CD4-positive, alpha-beta T cell treated with Interleukin-6 for 4 hours (primary cell): ENCODE measurements at places on chromosomes 1 and 21.

- DNase-seq, result no peak
Observed at GRCh38 chr21:16978309-16978895, 534.4 kb upstream of the CXADR start.

- DNase-seq, result no peak
Observed at GRCh38 chr1:10401281-10401680, 2.4 kb downstream of the PGD start.

DNA sequence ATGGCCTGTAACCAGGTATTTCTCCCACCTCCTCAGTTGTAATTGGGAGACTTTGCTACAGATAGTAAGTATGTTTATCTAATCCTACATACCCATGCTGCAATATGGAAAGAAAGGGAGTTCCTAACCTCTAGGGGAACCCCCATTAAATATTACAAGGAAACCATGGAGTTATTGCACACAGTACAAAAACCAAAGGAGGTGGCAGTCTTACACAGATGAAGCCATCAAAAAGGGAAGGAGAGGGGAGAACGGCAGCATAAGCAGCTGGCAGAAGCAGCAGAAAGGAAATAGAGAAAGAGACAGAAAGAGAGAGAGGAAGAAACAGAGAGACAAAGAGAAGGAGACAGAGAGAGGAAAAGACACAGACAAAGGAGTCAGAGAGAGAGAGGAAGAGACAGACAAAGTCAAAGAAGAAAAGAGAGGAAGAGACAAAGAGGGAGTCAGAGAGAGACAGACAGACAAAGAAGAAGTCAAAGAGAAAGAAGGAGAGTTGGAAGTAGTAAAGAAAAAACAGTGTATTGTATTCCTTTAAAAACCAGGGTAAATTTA lies 142.9 kb downstream of the FASLG start:
- DNase-seq, result no peak

GRCh38 chr1:247111259-247111699 lies 7.1 kb upstream of the ZNF669 start:
- DNase-seq, result no peak

DNA sequence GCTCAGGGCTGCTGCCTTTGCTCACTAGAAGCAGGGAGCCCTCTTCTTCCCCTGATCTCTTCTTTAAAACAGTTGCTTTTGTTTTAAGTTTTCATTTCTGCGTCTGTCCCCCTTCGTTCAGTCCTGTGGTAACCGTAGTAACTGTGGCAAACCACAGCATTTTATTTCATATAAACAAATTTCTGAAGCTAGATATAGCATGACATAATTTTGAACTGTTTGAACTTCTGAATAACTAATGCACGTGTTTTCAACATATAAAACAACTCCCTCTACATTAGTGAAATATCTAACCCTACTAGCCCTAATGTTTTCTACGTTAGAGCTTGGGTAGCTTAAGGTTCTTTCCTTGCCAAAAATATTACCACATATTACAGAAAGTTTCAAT lies 104.6 kb downstream of the DISP1 start:
- DNase-seq, result no peak

DNA sequence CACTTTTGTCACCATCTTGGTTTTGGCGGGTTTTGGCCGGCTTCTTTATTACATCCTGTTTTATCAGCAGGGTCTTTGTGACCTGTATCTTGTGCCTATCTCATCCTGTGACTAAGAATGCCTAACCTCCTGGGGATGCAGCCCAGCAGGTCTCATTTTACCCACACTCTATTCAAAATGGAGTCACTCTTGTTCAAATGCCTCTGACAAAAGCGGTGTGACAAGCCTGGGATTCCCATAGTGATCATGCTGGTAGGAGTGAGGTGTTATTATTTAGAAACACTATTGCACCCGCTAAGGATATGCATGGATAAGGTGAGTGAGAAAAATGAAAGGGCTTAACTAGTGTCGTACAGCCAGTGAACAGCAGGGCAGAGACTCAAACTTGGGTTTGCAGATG lies 111.7 kb upstream of the COA6 start:
- no peak for DNase-seq

DNA sequence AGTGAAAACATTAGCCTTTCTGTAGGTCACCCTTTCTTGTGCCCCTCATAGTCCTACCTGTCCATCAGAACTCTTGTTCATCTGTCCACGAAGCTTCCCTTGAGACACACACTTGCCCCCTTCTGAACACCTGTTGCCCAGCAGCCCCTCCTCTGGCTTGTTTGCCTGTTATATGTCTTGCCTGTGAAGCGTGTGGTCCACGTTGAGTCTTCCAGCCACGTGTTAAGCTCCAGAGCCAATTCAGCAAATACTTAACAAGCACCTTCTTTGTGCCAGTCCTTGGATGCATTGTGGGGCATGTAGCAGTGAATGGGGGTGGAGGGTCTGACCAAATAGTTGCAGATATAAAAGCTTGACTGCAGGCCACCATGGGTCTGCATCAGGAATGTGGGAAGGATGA lies 66.6 kb downstream of the MAN1C1 start:
- DNase-seq, result no peak

DNA sequence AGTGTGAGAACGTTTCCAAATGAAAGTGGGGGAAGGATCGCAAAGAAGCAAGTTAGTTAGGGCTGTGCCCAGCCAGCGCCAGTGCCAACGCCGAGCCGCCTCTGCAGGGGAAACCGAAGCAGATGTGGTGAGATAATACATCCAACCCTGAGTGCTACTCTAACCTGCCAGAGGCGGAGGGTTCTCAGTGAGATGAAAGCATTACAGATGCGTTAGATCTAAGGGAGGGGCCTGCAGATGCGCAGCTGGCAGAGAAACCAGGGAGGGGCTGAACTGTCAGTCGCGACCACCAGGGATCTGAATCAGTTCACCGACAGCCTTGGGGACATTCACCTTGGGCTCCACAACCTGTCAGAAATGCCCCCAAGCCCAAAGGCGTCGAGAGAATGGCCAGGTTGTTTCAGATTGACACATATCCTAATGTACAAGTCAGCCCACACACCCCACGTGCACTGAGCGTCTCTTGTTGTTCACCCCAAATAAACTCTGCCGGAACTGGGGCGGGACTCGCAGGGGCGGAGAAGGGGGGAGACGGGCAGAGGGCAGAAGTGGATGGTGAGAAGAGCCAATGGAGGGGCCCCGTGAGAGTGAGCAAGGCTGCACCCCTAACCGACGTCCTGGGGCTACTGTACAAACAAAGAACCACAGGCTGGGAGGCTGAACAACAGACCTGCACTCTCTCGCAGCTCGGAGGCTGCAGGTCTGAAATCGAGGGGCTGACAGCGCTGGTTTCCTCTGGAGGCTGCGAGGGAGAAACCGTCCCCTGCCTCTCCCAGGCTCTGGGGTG lies 8.7 kb upstream of the UMODL1 start:
- peak; percentile 92 for DNase-seq

GRCh38 chr1:18261891-18262290 lies 154.3 kb downstream of the IGSF21 start:
- DNase-seq, result no peak

DNA sequence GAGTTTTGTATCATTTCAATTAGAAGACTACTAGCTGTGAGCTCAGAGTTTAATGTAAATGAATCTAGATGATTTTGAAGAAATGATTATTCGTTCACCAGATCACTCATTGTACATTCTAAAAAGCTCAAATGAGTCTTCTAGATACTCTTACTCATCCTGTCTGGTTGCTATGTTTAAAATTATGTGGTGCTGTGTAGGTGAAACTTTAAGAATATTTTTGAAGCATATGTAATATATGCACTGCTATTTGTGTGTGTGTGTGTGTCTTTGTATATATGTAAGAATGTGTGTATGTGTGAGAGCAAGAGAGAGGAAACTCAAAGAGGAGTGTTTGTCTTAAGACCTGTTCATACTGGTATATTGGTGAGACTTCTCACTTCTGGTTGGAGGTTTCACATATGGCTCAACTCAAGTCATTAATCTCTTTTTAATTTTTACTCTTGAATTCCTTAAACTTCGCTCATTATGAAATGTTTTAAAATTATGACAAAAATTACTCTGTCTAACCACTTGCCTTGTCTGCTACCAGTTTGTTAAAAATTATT lies 8.6 kb upstream of the C1orf105 start:
- no peak for DNase-seq

- DNase-seq, result no peak
Observed at GRCh38 chr1:42172381-42173133, 8.0 kb upstream of the GUCA2A start.

DNA sequence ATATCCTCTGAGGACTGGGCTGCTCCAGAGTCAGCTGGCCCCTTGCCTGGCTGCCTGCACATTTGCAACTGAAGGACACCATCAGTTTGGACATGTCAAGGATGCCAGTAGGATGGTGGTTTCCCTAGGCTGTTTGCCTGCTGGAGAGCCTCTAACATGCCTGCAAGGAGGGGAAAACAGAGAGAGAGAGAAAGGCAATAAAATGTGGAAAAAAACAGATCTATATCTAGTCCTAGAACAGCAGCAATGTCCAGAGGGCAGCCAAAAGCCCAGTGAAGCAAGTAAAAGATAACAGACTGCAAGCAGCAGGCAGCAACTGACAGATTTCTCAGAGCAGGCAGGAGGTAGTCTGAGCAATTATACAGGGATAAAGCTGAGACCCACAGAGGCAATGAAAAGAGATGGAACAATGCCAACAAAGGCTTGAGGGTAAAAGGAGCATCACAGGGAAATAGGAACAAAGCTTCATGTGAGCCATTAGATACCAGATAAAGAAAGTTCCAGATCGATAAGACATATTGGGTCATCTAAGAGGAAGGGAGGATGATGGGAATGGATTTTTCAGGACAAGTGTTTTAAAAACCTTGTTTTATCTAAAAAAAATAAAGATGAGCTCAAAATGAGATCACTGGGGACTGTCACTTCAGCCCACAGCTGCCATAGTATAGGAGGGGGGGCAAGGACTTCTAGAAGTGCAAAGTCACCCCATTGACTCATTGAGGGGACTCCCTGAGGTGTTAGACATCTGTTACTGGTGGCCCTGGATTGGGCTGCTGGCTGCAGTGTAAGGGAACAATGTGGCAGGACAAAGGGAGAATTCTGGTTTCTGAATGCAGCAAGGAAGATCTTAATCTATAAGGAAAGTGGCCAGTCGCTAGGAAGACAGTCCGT lies 38.6 kb upstream of the GADD45A start:
- no peak for DNase-seq

- DNase-seq, result no peak
Observed at GRCh38 chr21:25589887-25590286, 17.4 kb downstream of the MRPL39 start.

DNA sequence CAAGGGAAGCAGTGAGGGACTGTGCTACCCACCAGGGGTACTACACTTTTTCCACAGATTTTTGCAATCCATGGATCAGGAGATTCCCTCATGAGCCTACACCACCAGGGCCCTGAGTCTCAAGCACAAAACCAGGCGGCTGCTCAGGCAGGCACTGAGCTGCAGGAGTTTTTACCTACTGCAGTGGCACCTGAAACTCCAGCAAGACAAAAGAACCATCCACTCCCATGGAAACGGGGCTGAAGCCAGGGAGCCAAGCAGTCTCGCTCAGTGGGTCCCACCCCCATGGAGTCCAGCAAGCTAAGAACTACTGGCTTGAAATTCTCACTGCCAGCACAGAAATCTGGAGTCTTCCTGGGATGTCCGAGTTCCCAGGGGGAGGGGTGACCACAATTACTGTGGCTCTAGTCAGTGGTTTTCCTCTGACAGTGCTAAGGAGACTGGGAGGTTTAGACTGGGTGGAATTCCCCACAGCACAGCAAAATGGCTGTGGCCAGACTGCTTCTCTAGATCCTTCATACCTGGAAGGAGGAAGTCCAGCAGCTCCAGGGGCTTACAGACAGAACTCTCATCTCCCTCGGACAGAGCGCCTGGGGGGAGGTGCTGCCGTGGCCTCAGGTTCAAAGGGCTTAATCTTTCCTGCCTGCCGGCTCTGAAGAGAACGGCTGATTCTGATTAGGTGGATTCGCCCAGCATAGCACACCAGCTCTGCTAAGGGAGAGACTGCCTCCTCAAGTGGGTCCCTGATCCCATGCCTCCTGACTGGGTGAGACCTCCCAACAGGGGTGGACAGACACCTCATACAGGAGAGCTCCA lies 437.8 kb downstream of the LTN1 start:
- no peak for DNase-seq

GRCh38 chr1:28882009-28882628 lies 32.2 kb upstream of the EPB41 start:
- DNase-seq, result peak; percentile 85

DNA sequence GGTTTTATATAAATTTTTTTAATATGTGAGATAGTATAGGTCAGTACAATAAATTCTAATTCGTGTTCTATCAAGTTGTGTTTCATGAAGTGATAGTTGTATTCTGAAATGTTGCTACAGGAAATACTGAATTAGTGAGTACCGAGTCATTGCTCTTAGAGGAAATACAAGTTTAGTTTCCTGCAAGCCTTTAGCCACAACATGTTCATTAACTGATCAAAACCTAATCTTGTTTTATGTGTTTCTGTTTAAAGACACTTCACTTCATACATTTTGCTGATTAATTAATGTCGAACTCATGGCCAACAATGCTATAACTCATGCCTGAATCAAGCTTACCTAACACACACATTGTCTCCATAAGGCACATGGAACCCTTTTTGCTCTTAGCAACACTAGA lies 43.6 kb downstream of the LRRC7 start:
- DNase-seq, result no peak

DNA sequence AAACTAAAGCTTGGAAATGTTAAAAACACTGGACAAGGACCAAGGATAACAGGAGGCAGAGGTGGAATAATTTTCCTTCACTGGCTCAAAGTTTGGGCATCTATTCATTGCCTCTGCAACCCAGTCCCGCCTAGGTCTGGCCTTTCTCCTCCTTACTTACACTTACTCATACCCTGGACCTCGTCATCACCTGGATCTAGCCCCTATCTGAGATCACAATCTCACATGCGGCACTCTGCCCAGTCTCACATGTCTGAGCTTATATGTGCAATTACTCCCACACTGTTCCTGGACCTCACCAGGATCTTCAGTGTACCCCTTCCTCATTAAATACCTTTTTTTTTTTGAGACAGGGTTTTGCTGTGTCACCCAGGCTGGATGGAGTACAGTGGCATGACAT lies 37.6 kb downstream of the NVL start:
- DNase-seq, result no peak

DNA sequence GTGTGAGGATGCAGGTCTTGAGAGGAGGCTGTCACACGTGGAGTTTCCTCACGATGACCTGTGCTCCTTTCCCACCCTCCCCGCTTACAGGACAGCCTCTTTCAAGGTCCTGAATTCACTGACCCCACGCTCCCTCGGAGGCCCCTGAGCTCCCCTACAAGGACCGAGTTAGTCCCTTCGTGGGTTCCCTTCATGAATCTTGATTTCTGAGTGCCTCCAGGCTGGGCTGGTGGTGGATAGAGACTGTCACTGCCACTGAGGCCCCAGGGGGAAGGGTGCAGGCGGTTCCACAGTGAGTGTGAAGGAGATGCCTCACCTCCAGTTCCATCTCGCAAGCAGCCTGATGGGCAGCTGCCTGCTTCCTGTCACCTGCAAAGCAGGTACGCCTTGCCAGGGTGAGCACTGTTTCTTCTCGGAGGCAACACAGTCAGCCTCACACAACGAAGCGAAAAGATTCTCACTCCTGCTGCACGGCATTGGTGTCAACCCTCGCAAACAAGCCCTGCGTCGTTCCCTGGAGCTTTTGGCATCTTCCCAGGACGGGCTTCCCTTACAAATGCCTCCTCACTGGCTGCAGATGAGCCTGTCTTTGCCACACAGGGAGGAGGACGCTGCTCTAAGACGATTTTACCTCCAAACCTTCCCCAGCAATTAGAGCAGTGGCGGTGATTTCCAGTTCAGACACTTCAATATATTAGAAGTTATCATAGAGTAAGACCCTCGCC lies 26.7 kb upstream of the PCP4 start:
- no peak for DNase-seq

- no peak for DNase-seq
Observed at GRCh38 chr1:54227091-54227602, 27.2 kb downstream of the MRPL37 start.

GRCh38 chr1:22351768-22352080 lies 99.9 kb upstream of the ZBTB40 start:
- DNase-seq, result no peak
